Uterus (tissue), 4 donors: ENCODE measurements at places on chromosomes 4 and X. TPM values are rescaled to one million over a fixed set of nuclear protein-coding genes. Genes with fewer than 3 reads are reported as not detected.

DNA sequence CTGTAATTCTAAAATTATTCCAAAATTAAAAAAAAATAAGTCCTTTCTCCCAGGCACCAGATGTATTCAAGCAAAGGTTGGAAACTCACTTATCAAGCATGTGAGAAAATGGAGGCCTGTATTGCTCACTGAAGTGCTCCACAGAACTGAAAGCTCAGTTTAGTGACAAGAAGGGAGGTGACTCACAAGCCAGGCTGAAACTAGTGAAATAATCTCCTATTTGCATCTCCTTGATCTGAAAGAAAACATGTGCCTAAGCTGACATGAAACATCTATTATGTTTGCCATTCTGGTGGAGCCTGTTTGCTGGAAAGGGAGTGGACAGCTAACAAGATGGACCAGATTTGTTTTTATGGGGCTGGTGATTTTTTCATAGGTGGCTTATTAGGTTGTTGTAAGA lies 54.0 kb upstream of the AMELX start:
- no peak overlapping the region for H3K4me3 ChIP-seq
- no peaks in the 10 kb centered on the region for H3K4me1 ChIP-seq
- no peaks in the 10 kb centered on the region for H3K36me3 ChIP-seq
- no peaks in the 10 kb centered on the region for H3K27me3 ChIP-seq
- no peak for DNase-seq

GRCh38 chr4:82770607-82771006 lies 28.0 kb downstream of the SCD5 start:
- no peak overlapping the region for H3K27ac ChIP-seq
- no peak for DNase-seq
- H3K27me3 ChIP-seq: no peaks in the 10 kb centered on the region
- no peak overlapping the region for H3K4me3 ChIP-seq
- no peaks in the 10 kb centered on the region for H3K36me3 ChIP-seq

- H3K4me3 ChIP-seq: peak overlapping the region; percentile 2
- H3K27me3 ChIP-seq: no peaks in the 10 kb centered on the region
- no peaks in the 10 kb centered on the region for H3K36me3 ChIP-seq
- peak overlapping the region; percentile 18 for H3K27ac ChIP-seq
Observed at GRCh38 chrX:10831716-10832502, 211.5 kb upstream of the MID1 start.

Gene APLN
- total RNA-seq: not detected

Gene FGFBP1
- not detected for total RNA-seq

- DNase-seq: peak; percentile 46
Observed at GRCh38 chrX:31228415-31228832, 156.6 kb upstream of the FTHL17 start.

GRCh38 chr4:169315530-169316343 lies 45.0 kb upstream of the SH3RF1 start:
- no peak for DNase-seq
- no peaks in the 10 kb centered on the region for H3K27me3 ChIP-seq
- H3K4me3 ChIP-seq: no peak overlapping the region
- H3K27ac ChIP-seq: no peak overlapping the region
- no peaks in the 10 kb centered on the region for H3K4me1 ChIP-seq

DNA sequence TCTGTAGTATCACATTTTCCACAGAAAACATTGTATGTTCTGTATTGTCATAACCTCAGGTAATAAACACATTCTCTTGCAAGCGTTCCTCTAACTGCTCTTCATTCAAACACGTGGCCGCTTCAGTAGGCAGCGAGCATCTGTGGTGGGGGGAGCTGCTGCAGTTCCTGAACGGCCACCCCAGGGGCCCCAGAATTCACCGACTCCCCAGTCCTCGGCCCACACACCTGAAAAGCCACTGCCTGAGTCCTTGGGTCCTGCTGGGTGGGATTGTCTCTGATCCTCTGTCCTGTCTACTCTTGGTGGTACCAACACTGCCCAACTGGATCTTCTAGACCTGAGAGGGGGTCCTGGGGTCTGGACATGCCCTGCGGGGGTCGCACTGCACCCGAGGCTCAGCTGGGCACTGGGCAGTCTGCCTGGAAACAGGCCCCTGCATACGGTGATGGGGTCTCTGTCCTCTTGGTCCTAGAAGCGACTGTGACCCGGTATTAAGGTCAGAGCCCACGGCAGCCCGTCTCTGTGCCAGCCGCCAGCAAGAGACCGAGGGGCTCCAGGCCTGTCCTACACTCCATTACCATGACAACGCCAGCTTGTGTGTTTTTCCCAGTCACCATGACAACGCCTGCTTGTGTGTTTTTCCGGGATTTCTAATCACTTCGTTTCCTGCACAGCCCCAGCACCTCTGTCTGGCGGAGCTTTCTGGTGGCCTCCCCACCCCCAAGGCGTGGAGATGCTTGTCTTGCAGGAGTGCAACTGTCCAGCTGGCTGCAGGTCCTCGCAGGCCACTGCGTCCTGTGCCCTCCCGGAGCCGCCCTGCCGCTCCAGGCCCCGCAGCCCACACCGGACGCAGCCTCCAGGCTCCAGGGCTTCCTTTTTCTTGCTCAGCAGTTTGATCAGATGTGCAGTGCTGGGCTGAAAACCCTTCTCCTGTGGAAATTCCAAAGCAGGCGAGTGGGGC lies 16.0 kb downstream of the CTBP1 start:
- H3K27me3 ChIP-seq: no peaks in the 10 kb centered on the region
- no peaks in the 10 kb centered on the region for H3K4me1 ChIP-seq
- H3K4me3 ChIP-seq: no peak overlapping the region

Gene TEX13B
- total RNA-seq: not detected

Gene CFI
- total RNA-seq: 52.5 TPM
